ENCODE measurements at places on chromosomes 12 and 14.

DNA sequence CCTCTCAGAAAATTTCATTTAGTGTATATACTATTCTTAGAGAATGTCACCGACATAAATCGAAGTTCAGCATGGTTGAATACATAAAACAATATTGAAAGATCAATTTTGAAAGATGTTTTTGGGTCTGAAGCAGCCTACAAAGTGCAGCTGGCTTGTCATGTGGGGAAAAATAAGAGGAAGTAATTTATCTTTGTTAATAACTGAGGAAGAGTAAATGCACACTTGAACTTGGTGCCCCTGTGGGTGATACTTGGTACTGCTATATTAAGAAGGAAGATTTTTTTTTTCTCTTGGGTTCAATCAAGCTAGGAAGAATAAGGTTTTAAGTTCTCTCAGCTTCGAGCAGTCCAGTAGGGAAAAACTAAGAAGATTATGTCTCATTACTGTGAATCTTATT lies 661.3 kb downstream of the RPL10L start:
- no peak for DNase-seq

GRCh38 chr14:67623114-67623513 lies 3.4 kb downstream of the ARG2 start:
- DNase-seq: peak; percentile 31

- peak; percentile 45 for DNase-seq
These were observed 11.1 kb upstream of the INF2 start for GRCh38 chr14:104678346-104678745.

- peak; percentile 29 for DNase-seq
These were observed 619 bp upstream of the NTN4 start for GRCh38 chr12:95790917-95791849.

GRCh38 chr12:88925454-88925853 lies 345.2 kb upstream of the KITLG start:
- DNase-seq: peak; percentile 15

DNA sequence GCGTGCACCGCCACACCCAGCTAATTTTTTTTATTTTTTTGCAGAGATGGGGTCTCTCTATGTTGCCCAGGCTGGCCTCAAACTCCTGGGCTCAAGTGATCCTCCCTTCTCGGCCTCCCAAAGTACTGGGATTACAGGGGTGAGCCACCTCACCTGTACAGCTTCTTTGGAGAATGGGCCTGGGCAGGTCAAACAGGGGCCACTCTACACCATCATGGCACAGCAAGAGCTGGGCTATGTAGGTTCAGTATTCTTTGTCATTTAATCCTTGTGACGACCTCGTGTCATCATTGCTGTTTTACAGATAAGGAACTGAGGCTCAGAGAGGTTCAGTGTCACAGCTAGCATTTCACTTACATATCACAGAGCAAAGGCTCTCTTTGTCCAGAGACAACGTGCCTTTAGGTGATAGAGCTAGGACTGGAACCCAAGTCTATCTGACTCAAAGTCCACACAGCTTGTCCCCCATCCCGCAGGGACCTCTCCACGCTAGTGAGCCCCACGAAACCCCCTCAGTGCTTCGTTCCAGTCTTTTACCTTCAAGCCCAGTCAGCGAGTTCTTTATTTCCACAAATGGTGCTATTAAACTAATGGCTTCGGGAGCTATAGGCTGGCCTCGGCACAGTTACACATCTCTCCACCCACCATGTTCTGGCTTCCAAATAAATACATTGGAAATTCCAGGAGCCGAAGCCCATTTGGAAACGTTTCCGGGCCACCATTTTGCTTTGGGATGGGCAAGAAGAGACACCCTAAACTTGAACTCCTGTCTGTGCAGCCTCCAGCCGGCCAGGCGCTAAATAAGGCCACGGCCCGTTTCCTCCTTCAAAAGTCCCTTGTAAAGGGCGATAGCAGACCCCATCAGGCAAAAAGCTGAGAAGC lies 660 bp upstream of the MAP1LC3B2 start:
- no peak for DNase-seq

DNA sequence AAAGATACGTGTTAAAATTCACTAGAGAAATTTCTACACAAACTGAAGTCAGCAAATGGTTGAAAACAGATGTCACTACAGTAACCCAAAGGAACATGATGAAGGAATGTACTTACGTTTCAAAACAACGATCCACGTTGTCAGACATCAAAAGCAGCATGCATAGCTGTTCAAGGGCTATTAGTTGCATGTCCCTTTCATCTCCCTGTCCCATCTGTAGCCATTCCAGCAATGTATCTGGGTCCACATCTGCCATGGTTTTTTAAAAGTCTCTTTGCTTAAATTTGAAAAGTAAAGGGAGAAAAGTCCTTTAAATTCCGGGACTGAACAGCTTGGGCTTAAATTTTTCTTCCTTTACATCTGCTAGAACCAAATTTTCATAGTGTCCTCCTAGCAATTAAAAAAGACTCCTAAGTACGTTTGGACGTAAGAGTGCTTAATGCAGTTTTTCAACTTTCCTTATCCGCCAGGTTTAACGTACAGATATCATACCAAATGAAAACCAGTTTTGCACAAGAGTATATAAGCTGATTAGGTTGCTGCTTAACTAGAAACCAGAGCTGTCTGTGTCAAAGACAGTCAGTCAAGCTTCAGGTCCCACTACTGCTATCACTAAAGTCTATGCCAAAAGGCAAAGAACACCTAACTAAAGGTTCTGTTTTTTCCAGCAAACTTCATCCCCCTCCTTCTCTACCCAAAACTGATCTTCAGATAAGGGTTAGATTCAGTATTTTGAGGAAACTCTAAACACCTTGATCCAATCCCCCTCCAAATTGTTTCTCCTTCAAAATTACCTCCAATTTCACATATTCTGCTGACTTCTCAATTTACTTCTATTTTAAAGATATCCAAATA lies 1.7 kb downstream of the HECTD1 start:
- peak; percentile 54 for DNase-seq

DNA sequence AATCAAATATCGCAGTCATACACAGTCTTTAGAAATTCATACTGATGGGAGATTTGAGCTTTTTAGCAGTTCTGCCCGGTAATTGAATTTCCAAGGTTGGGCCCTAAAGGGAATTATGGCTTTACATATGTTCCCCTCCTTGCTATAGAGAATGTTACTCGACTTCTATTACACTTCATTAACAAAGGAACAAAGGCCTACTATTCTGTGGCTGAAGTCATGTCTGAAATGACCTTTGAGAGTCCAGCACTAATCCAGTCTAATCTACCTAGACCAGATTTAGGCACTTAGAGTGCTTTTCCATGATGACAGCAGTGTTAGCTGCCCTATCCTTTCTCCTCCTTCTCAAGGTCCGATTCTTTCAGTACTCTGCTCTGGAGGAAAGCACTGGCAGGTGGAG lies 305.3 kb downstream of the MED13L start:
- DNase-seq: no peak

GRCh38 chr12:63419154-63419553 lies 249.1 kb downstream of the DPY19L2 start:
- no peak for DNase-seq

- DNase-seq: peak; percentile 96
These were observed 250.5 kb downstream of the DPF3 start for GRCh38 chr14:72643317-72643801.

DNA sequence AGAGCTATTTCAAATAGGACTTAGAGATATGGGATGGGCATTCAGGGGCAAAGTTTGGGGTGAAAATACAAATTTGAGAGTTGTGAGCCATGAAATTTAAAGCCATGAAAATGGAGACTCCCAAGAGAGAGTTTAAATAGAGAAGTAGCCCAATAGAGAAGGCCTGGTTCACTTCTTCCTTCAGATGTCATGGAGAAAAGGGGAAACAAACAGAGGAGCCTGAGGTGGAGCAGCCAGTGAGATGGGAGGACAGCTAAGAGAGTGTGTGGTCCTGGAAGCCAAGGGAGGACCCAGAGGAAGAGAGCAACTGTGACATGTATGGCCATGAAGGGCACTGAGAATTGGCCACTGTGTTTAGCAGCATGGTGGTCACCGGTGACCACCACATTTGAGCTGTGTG lies 12.3 kb upstream of the DYNLL1 start:
- DNase-seq: no peak

- peak; percentile 46 for DNase-seq
These were observed 7.7 kb downstream of the TNFAIP2 start for GRCh38 chr14:103130965-103131364.

DNA sequence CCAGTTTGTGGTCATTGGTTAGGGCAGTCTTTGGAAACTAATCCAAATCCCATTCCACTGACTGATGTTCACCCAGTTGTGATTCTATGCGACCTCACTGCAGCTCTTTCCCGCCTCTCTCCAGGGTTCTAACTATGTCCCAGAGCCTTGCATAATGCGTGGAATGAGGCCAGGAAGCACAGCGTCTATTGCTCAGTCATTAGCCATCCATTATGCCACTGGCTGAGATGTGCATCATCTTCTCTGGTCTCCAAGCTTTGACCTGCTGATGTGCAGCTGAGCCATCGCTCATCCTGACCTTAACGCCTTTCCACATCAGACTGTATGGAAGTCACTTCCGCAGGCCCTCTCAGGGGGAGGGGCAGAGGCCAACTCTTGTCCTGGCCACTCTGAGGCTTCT lies 115.4 kb upstream of the VRK1 start:
- DNase-seq: no peak

DNA sequence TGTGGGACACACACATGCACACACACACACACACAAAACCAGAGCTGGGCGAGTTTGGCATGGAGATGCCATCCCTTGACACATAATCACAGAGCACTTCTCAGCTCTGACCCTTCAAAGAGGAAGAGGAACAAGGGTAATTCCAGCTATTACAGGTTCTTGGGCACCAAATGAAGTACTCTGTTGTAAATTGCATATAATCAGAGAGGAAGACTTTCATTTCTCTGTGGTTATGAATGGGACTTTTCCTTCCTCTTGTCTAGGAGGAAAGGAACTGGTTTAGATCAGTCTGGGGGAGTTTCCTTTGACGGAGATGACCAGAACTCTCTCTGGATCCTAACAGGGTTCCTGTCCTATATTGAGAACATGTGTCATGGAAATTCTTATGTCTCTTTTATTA lies 26.4 kb upstream of the FGF6 start:
- no peak for DNase-seq

DNA sequence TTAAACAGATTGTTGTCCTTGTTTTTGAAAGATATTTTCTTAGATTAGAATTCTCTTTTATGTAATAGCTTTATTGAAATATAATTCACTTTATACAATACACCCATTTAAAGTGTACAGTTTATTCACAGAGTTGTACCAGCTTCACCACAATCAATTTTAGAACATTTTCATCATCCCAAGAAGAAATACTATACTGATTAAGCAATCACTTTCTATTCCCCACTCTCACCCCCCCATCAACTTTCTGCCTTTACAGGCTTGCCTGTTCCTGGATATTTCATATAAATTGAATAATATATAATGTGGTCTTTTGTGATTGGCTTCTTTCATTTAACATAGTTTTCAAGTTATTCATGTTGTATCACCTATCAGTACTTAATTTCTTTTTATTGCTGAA lies 44.4 kb downstream of the ARHGAP5 start:
- DNase-seq: no peak

GRCh38 chr14:68463299-68463698 lies 329.6 kb downstream of the ZFP36L1 start:
- DNase-seq: no peak

GRCh38 chr14:60294411-60295069 lies 45.5 kb downstream of the PPM1A start:
- no peak for DNase-seq

DNA sequence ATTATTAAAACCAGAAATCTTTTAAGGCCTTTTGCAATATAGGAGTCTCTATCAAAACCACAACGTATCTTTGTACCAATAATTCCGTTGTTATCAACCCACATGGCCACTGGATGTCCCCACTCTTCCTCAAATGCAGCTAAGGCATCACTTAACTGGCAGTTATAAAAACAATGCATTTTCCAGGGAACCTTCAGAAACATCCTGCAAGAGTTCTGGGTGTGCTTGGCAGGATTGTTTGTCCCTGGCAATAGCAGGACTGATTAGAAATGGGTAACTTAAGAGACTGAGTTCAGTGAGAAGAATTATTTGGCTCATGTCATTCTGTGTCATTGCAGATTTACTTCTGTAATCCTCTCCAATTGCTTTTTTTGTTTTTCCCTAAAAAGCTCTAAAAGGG lies 112.0 kb downstream of the SLC15A5 start:
- peak; percentile 66 for DNase-seq

- DNase-seq: no peak
These were observed 471 bp downstream of the MTRFR start for GRCh38 chr12:123233505-123234308.

DNA sequence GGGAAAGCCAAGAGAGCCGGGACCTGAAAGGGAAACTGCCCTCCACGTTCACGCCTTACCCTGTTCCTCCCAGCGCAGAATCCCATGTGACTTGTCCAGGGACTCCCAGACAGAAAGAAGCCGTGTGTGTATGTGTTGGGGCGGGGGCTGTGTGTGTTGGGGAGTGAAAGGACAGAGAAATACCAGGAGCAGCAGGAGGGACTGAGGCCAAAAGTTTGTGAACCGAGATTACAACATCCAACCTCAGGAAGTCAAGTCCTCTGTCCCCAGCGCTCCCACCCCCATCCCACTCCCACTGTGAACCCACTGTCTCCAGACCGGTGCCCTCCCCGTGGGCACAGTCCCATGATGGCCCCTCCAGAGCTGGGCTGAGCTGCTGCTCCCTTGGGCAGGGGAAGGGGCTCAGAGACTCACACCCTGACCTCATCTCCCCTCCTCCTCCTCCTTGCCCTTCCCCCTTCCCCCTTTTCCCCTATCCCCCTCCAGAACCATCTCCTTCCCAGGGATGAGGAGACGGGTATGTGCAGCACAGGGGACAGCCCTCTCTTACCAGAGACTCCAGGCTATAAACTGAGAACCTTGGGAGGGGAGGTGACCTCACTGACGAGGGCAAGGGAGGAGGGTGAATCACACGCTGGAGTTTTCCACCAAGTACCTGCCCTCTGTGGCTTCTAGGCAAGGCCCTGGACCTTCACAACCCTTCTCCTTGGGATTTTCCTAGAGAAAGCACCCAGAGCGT lies at the start of gene SLC6A12:
Gene SLC6A12 (minus strand): TSS at position 155 of the 739 bp plus-strand sequence. CDS start 4,171 bp downstream, outside the sequence.
- no peak for DNase-seq

- DNase-seq: no peak
These were observed 37.2 kb upstream of the TDRD9 start for GRCh38 chr14:103890821-103891666.

- no peak for DNase-seq
These were observed 54.1 kb downstream of the IRF2BPL start for GRCh38 chr14:76974365-76974764.

GRCh38 chr12:101845137-101845711 lies 14.5 kb upstream of the GNPTAB start:
- DNase-seq: no peak

DNA sequence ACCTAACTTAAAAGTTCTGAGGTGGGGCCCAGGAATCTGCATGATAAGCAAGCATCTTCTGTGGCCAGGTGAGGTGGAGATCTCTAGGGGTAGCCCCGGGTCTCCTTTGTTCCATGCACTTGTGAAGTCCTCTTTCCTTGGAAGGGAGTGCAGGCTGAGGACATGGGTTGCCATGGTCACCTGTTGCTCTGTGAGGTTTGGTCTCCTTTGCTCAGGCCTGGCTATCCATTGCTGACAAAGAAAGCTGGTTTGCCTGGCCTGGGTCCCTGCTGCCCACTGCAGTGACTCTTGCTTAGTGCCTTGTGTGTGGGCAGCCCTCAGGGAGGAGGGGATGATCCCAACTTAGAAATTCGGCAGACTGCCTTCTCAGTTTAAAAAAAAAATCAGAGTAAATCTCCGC lies 11.1 kb downstream of the NRXN3 start:
- no peak for DNase-seq
